Activated naive CD8-positive, alpha-beta T cell treated with anti-CD3 and anti-CD28 coated beads, Interleukin-2, amount 10 ng/mL, durations not matched to agents 7 days and 5 days (primary cell): ENCODE measurements at places on chromosomes 2 and 18. TPM values are rescaled to one million over a fixed set of nuclear protein-coding genes. Genes with fewer than 3 reads are reported as not detected.

- DNase-seq: no peak
- no peak overlapping the region for H3K27ac ChIP-seq
- no peaks in the 10 kb centered on the region for H3K4me1 ChIP-seq
- H3K27me3 ChIP-seq: no peaks in the 10 kb centered on the region
- peaks cover 3% of the 10 kb centered on the region for H3K36me3 ChIP-seq
Measured at GRCh38 chr18:62838475-62839098, 123.2 kb downstream of the PHLPP1 start.

- H3K27me3 ChIP-seq: peaks cover 12% of the 10 kb centered on the region
- H3K36me3 ChIP-seq: no peaks in the 10 kb centered on the region
- H3K4me1 ChIP-seq: peaks cover 2% of the 10 kb centered on the region
- no peak overlapping the region for H3K27ac ChIP-seq
- no peak for DNase-seq
Measured at GRCh38 chr2:237820421-237820820, 21.8 kb downstream of the RBM44 start.

DNA sequence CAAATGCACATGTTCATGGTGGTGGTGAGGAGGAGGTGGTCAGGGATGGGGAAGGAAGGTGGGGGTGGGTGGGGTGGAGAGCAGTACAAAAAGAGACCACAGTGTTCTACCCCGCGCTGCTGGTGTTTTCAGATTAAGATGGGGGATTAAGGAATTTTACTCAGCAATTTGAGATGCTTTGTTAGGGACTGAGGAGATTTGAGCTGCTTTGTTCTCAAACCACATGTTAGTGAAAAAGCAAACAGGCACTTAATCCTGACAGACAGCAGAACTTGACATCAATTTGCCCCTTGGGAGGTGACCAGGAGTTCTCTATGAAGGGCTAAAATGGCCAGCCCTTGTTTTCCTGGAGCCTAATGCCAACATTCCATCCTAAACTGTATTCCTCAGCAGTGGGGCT lies 244.5 kb downstream of the MEIS1 start:
- H3K4me3 ChIP-seq: no peak overlapping the region
- H3K27ac ChIP-seq: no peak overlapping the region
- no peaks in the 10 kb centered on the region for H3K4me1 ChIP-seq
- DNase-seq: no peak
- H3K36me3 ChIP-seq: no peaks in the 10 kb centered on the region

DNA sequence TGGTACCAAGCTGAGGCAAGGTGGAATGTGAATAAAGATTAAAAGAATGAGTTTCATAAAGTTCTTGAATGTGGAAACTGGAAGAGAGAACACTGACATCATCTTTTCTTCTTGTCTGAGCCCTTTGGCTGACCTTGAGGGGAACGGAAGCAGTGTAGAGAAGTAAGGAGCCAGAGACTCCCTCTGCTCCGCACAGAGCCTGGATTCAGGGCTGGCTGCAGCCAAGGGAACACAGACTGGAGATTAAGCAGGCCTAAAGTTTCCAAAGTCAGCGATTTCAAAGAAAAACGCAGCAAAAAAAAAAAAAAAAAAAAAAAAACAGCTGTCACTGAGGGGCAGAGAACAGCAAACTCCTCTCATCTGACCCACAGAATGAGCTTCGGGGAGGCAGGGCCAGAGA lies 19.3 kb upstream of the ALK start:
- no peaks in the 10 kb centered on the region for H3K4me1 ChIP-seq
- H3K4me3 ChIP-seq: no peak overlapping the region
- H3K27me3 ChIP-seq: peaks cover 1% of the 10 kb centered on the region
- H3K36me3 ChIP-seq: no peaks in the 10 kb centered on the region

- no peaks in the 10 kb centered on the region for H3K27me3 ChIP-seq
- H3K36me3 ChIP-seq: no peaks in the 10 kb centered on the region
- no peak overlapping the region for H3K4me3 ChIP-seq
- no peak for DNase-seq
Measured at GRCh38 chr18:79245517-79246001, 150.2 kb upstream of the NFATC1 start.

GRCh38 chr2:119486196-119486827 lies 38.0 kb downstream of the SCTR start:
- DNase-seq: no peak
- no peak overlapping the region for H3K4me3 ChIP-seq
- H3K36me3 ChIP-seq: no peaks in the 10 kb centered on the region
- H3K27ac ChIP-seq: no peak overlapping the region

- DNase-seq: no peak
- no peaks in the 10 kb centered on the region for H3K27me3 ChIP-seq
- H3K4me1 ChIP-seq: no peaks in the 10 kb centered on the region
- H3K27ac ChIP-seq: no peak overlapping the region
- peaks cover 1% of the 10 kb centered on the region for H3K36me3 ChIP-seq
Measured at GRCh38 chr2:92074549-92074898, 2796.7 kb upstream of the TEKT4 start.

SPC25 gene
- total RNA-seq: 40.0 TPM
